Lower lobe of right lung (tissue), 2 donors: ENCODE measurements at places on chromosomes 3 and 15. TPM values are rescaled to one million over a fixed set of nuclear protein-coding genes. Genes with fewer than 3 reads are reported as not detected.

DNA sequence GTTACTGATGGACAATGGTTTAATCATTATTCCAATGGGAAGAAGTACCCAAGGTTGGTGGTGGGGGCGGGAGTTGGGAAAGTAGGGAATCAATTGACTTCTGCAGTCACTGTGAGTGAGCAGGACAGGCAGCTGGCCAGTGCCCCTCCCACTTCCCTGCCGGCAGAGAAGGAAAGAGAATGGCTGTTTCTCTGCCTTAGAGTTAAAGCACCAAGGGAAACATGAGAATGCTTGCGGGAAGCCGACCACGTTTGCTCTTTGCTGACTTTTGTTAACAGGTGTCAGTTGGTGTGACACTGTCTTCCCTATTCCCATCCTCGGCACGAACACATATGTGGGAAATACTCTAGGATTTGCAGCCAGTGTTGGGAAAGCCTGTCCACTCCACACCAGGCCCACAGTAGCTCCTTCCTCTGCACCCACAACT lies 33.5 kb upstream of the MFSD1 start:
- peak overlapping the region; percentile 55 for H3K27ac ChIP-seq
- H3K36me3 ChIP-seq: no peaks in the 10 kb centered on the region
- H3K4me3 ChIP-seq: peak overlapping the region; percentile 2
- H3K27me3 ChIP-seq: no peaks in the 10 kb centered on the region
- peak; percentile 60 for DNase-seq

- H3K4me1 ChIP-seq: no peaks in the 10 kb centered on the region
- no peak overlapping the region for H3K27ac ChIP-seq
- H3K27me3 ChIP-seq: no peaks in the 10 kb centered on the region
- no peak overlapping the region for H3K4me3 ChIP-seq
- peaks cover 15% of the 10 kb centered on the region for H3K36me3 ChIP-seq
- DNase-seq: no peak
These were observed 64.1 kb downstream of the BTD start for GRCh38 chr3:15665510-15666150.

GRCh38 chr3:153410517-153410916 lies 248.5 kb downstream of the RAP2B start:
- no peak overlapping the region for H3K27ac ChIP-seq
- no peaks in the 10 kb centered on the region for H3K36me3 ChIP-seq
- no peaks in the 10 kb centered on the region for H3K4me1 ChIP-seq
- no peak for DNase-seq
- H3K4me3 ChIP-seq: no peak overlapping the region

DNA sequence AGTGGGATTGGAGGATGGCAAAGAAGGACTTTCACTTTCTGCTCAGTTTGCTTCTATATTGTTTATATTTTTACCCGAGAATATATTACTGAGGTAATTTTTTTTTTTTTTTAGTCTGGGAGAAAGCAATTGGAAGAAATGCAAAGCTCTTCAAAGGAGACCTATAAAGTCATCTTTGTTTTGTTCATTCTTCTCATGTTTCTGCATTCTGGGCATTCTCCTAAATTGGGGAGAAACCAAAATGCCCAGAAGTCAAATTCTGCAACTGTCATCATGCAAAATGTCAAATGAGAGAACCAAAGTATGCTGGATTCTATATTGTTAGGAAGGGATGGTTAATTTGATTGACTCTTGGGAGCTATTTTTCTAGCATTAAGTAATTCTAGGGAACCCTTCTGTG lies 168.3 kb upstream of the TSC22D2 start:
- no peak for DNase-seq
- H3K4me1 ChIP-seq: peaks cover 17% of the 10 kb centered on the region
- no peak overlapping the region for H3K4me3 ChIP-seq
- no peaks in the 10 kb centered on the region for H3K36me3 ChIP-seq
- no peak overlapping the region for H3K27ac ChIP-seq
- no peaks in the 10 kb centered on the region for H3K27me3 ChIP-seq

DNA sequence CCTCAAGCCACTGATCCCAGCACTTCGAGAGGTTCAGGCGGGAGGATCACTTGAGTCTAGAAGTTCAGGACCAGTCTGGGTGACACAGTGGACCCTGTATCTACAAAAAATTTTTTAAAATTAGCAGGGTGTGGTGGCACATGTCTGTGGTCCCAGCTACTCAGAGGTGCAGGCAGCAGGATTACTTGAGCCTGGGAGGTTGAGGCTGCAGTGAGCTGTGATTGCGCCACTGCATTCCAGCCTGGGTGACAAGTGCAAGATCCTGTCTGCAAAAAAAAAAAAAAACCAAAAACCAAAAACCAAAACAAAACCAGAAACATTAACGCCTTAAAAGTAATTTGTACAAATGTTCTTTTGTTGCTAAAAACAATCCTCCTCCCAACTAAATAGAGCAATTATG lies 27.9 kb upstream of the SLC12A8 start:
- no peak overlapping the region for H3K4me3 ChIP-seq
- DNase-seq: peak; percentile 66
- no peaks in the 10 kb centered on the region for H3K27me3 ChIP-seq
- H3K36me3 ChIP-seq: no peaks in the 10 kb centered on the region

DNA sequence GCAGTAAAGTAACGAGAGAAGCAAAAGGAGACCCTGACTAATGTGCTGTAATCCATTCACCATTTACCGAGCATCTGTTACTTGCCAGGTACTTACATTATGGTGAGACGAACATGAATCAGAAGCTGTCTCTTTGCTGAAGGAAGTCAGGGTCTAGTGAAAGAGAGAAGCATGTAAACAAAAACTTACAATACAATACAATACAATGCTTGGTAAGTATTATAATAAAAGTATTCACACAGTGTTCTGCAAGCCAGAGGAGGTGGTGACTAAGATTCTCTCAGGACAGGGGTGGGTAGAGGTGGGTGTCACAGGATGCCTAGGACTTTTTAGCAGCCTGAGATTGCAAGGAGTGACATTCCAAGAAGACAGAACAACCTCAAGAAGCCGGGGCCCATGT lies 50.2 kb upstream of the MGA start:
- H3K27me3 ChIP-seq: no peaks in the 10 kb centered on the region
- H3K4me1 ChIP-seq: no peaks in the 10 kb centered on the region
- no peaks in the 10 kb centered on the region for H3K36me3 ChIP-seq

DNA sequence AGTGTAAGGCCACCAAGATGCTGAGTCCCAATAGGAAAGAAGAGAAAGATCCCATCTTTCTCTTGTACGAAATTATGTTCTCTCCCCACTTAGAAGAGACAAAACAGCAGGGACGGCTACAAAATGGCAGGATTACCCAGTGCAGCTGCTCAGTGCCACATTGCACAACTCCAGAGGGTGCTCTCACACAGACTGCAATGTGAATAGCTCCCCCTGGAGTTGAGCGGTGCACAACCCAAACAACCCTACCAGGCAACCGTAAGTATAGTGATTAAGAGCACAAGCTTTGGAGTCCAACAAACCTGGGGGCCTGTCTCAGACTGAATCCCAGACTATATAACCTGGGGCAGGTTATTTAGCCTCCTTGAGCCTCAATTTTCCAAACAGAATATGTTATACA lies 3.1 kb upstream of the BHLHE40 start:
- no peak overlapping the region for H3K4me3 ChIP-seq
- peak; percentile 79 for DNase-seq
- H3K4me1 ChIP-seq: peaks cover 17% of the 10 kb centered on the region
- H3K27me3 ChIP-seq: no peaks in the 10 kb centered on the region
- no peaks in the 10 kb centered on the region for H3K36me3 ChIP-seq

Gene KCNH8
- 0.12 TPM for total RNA-seq

Gene BCL6
- total RNA-seq: 123 TPM

GRCh38 chr15:40498418-40498817 lies 27.6 kb downstream of the CHST14 start:
- no peak for DNase-seq
- no peak overlapping the region for H3K4me3 ChIP-seq
- no peaks in the 10 kb centered on the region for H3K4me1 ChIP-seq
- H3K27ac ChIP-seq: no peak overlapping the region

Gene ZCWPW2
- 1.1 TPM for total RNA-seq

Gene KBTBD13
- not detected for total RNA-seq

GRCh38 chr3:50345586-50346234 lies at the start of gene ZMYND10:
TSS of gene ZMYND10 (minus strand) at chr3:50345732. CDS start at chr3:50345579, 153 bp downstream.
- H3K27me3 ChIP-seq: no peaks in the 10 kb centered on the region
- peaks cover 16% of the 10 kb centered on the region for H3K36me3 ChIP-seq
- peak within 1 kb of the TSS; percentile 49 for H3K4me3 ChIP-seq
- peak; percentile 84 for DNase-seq
- peak within 1 kb of the TSS; percentile 59 for H3K27ac ChIP-seq

Gene KNG1
- not detected for total RNA-seq

DNA sequence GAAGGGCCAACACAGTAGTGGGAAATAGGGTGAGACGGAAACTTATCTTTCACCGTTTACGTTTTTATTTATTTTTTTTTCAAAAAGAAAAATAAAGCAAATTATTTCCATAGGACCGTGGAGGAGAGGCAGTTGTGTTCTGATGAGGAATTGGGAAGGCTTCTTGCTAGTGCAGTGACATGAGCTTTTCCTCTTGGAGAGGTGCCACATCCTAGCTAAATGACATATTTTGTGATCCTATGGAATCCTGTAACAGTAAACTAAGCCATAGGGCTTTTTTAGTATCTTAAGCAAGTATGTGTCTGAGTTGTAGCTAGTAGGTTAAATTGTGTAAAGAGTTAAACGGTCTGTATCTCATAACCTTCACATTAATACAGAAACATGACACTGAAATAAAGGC lies 609.9 kb downstream of the RBMS3 start:
- H3K4me1 ChIP-seq: no peaks in the 10 kb centered on the region
- no peak overlapping the region for H3K27ac ChIP-seq
- no peak overlapping the region for H3K4me3 ChIP-seq
- DNase-seq: no peak
- H3K36me3 ChIP-seq: no peaks in the 10 kb centered on the region

DNA sequence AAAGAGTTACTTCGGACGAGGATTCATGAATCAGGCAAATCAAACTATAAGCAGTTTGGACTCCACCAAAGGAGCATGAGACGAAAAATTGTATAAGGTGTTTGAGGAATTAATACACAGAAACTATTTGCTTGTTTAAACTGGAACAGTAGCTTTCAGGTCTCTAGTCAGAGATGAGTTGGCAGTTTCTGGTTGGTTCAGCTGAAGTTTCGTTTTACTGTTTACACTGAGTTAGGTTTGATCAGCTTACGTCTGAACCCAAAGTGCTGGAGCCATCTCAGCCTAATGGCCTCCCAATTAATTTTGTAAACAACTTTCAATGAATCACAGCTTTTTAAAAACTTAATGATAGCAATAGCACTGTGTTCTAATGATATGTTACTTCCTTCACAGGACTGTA lies 703.7 kb downstream of the NLGN1 start:
- no peaks in the 10 kb centered on the region for H3K36me3 ChIP-seq
- H3K4me1 ChIP-seq: no peaks in the 10 kb centered on the region
- H3K27ac ChIP-seq: no peak overlapping the region
- no peak overlapping the region for H3K4me3 ChIP-seq

DNA sequence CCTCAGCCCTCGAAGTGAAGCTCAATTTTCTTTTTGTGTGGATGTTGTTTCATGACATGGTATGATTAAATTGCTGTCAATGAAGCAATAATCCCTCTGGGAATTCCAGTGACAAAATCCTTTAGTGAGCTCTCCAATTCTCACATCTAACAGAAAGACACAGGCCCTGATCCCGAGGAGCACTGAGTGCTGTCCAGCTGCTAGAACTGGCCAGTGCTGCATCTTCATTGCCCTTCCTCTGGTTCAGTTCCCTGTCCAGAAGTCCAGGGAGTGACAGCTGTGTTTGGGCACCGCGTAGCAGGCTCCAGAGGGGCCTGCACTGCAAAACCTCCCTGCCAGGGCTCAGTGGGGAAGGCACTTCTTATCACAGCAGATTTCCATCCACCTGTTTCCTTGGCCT lies 516.8 kb upstream of the ATP11B start:
- no peaks in the 10 kb centered on the region for H3K36me3 ChIP-seq
- no peak overlapping the region for H3K4me3 ChIP-seq
- no peaks in the 10 kb centered on the region for H3K27me3 ChIP-seq
- no peaks in the 10 kb centered on the region for H3K4me1 ChIP-seq
- no peak for DNase-seq

Gene CCDC39
- total RNA-seq: 2.2 TPM

- H3K36me3 ChIP-seq: no peaks in the 10 kb centered on the region
- H3K27me3 ChIP-seq: no peaks in the 10 kb centered on the region
- H3K4me1 ChIP-seq: no peaks in the 10 kb centered on the region
- DNase-seq: no peak
- H3K4me3 ChIP-seq: no peak overlapping the region
These were observed 475.2 kb upstream of the PPP2R3A start for GRCh38 chr3:135490219-135490915.

Gene MESP2
- total RNA-seq: not detected
